CD8-positive, alpha-beta T cell (primary cell): ENCODE measurements at places on chromosomes 11 and 22.

DNA sequence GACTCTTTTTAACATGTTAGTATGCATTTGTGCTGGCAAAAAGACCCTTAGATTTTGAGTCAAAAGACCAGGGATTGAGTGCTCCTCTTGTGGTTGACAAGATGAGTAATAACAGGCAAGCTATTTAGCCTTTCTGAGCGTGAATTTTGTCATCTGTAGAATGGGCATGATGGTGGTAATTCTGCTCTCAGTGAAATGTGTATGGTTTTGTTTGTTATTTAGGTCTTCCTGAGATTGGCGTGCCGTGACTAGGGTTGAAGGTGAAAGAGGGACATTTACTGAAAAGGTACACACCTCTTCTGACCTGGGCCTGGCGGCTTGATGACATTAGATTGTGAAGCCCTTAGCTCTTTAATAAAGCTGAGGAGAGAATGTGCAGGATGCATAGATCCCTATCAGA is 8.4 kb upstream of the CEP295 start:
- DNase-seq = no peak

- DNase-seq = no peak
These were observed 47.9 kb downstream of the MPPED2 start for GRCh38 chr11:30538251-30538650.

- DNase-seq = no peak
These were observed 613.3 kb downstream of the TBC1D22A start for GRCh38 chr22:47375621-47376321.

DNA sequence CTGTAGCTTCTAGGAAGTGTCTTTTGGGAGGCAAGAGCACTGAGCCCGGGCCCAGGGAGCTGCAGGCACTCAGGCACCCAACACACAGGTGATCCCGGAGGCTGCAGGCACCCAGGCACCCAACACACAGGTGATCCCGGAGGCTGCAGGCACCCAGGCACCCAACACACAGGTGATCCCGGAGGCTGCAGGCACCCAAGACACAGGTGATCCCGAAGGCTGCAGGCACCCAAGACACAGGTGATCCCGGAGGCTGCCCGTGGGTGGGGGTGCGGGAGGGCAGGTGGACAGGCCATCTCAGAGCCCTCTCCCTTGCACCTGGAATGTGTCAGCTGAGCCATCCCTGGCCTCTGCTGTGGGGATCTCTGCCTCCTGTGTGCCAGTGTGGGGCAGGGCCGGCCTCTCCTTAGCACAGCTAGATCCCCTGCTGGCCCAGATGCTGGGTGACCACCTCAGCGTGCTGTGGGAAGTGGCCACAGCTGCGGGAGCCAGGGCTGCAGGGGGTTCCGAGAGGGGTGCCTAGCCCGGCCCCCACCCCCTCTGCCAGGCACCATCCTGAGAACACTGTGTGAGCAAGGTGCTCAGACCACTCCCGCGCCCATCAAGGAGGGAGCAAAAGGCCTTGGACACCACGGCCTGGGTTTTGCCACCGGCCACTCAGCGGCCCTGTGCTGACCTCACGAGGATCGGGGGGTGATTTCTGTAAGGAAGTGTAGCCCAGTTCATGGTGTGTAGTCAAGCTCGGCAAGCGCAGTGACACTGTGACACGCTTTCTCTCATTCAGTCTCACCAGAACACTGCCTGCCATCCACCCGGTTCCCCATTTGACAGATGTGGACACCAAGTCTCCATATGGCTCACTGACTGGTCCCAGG is 14.2 kb downstream of the MRGPRG start:
- no peak for DNase-seq

DNA sequence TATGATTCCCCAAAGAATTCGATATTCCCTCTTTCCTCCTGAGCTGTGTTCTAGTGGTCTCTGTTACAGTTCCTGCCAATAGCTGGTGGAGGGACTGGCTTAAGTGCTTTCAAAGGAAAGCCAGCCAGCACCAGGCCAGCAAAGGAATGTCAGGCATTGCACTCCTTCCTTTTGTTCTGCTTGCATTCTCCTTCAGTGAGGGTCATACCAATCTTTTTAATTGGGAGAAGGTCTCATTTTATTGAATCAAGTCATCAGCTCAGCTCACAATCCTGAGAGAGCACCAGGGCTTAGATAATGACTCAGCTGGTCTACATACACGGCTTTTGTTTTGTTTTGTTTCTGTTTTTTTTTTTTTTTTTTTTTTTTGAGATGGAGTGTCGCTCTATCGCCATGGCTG is 222.9 kb downstream of the NAV2 start:
- DNase-seq = no peak

DNA sequence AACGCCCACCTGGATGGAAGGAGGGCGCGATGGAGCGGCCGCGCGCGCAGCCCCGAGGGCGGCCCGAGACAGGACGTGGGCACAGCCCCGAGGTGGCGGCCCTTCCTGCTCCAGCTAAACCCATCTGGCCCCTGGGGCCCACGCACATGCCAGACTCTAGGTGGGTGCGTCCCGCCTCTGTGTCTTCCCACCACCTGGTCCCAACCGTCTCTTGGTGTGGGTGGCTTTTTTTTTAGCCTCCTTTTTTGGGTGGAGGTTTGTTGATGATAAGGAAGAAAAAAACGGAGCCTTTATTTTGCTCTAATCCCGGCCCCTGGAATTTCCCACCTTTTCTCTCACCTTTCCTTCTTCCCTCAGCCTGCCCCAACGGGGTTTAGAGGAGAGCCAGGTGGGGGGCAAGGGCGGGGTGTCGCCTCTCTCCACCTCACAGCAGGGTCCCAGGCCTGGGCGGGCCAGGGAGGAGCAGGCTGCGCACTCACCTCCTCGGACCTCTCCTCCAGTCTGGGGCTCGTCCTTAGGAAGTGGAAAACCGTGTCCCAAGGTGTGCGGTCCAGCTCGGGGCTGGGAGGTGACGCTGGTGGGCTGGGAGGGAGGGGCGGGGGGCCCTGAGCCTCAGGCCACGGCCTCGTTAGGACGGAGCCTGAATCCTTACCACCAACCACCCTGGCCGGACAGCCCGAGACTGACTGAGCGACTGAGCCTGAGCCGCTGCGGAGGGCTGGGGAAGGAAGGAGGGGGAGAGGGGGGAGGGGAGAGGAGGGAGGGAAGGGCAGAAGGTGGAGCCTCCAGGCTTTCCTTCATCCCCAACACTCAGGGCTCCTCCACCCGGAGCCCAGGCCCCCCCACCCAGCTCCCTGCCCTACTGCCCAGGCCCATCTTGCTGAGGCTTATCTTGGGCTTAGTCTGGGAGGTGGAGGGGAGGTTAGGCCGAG is at the start of gene SOX10:
Gene SOX10, minus strand, starts transcription at position 696 of the 932 bp plus-strand sequence. CDS start 771 bp downstream, outside the sequence.
- no peak for DNase-seq

DNA sequence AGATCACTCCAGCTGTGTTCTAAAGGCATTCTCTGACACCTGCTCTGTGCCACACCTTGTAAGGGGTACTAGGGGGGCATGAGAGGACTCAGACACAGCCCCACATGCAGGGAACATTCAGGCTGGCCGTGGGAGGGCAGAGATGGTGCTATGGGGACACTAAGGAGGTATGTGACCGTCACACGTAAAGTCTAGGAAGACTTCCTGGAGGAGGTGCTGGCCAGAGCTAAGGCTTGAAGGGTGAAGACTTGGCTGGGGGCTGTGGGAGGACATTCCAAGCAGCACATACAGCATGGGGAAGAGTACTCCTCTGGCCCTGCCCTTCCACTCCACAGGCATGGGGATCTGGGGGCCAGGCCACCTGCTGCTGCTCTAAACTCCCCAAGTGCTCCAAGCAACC is 48.5 kb upstream of the TCF20 start:
- DNase-seq = no peak

GRCh38 chr11:74647404-74647803 is 55.0 kb downstream of the POLD3 start:
- DNase-seq = no peak

DNA sequence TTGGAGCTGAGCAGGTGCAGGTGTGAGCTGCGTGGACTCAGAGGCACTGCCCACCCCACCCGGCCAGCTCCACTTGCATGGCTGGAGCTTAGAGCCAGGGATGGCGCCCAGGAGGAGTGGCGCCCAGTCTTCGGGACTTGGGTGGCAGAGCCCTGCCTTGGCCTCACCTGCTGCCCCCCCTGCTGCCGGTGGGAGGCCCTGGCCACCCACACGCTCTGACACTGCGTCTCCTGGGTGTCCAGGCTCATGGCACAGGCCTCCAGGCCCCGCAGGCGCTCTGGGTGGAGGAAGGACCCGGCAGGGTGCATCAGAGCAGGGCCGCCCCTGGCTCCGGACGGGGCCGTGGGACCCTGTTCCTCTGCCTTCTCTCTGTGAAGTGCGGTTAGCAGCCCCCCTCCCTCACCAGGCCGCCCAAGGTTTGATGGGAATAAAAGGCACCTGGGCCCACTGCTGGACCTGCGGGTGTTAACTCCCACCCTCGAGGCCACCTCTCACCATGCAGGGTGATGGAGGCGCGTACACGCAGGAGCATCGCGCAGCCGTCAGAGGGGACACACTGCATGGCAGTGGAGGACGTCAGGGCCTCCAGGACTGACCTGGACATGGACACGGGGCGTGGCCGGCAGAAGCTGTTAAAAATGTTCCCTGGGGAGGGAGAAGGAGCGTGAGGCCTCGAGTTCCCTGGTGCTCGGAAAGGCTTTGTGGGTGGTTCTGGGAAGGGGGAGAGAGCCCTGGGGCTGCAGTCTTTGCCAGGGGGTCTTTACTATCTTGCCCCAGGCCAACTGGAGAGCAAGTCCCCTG is 11.8 kb downstream of the IL17REL start:
- no peak for DNase-seq

DNA sequence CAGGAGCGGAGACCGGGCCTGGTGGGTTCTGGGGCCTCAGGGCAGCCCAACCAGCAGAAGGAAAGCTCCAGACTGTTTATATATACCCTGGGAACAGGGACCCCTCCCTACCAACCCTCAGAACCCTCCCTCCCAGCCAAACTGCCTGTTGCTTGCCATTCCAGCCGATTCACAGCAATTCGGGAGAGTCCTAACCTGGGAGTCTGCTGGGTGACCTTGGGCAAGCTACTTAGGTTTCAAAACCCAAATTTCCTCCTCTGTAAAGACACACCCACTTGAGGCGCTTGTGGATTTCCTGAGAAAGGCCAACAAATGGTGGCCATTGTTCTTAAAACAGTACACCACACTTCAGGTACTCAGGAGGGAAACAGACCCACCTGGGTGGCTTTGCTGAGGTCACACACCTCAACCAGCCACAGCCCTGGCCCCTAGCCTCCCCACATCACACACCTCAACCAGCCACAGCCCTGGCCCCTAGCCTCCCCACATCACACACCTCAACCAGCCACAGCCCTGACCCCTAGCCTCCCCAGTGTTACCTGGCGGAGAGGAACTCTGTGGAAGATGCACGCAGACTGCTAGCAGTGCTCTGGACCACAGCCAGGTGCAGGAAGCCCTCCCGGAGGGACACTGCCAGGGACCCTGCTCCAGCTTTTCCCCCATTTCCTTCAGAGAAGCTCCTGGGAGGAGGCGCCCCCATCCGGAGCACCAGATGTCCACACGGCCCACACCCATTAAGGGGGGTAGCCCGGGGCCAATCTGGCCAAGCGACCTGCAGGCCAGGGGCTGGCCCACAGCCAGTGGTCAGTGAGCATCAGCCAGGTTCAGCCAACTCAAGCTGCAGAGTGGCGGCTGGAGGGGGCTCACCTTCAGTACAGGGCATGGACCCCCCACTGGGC is 6.2 kb downstream of the SHISA8 start:
- no peak for DNase-seq

GRCh38 chr11:61113201-61113600 is 10.9 kb downstream of the CD5 start:
- no peak for DNase-seq
